ENCODE measurements at places on chromosomes 1 and 21.

GRCh38 chr1:78779831-78780230, 130.2 kb downstream of the IFI44 start:
- no peaks in the 10 kb centered on the region for H3K27me3 ChIP-seq
- no peak for DNase-seq
- no peak overlapping the region for H3K27ac ChIP-seq
- H3K4me1 ChIP-seq, result no peaks in the 10 kb centered on the region
- no peaks in the 10 kb centered on the region for H3K36me3 ChIP-seq
- H3K4me3 ChIP-seq, result no peak overlapping the region

DNA sequence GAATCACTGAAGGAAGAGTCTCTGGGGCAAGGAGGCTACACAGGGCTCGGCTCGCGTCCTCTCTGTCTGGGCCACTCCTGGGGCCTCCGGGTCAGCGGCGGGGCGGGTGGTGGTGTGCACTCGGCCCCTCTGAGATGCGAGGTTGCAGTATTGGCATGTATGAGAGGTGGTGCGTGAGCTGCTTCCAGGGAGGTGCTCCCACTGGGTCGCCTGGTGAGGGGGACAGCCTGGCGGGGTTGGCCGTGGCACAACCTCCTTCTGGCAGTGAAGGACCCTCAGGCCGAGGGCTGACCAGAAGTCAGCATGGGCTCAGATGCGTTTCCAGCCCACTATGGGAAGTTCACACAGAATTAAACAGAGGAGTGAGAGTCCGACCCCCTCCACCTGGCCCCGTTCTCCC, 38.5 kb upstream of the COL18A1 start:
- no peak overlapping the region for H3K27ac ChIP-seq
- no peak overlapping the region for H3K4me3 ChIP-seq
- peaks cover 20% of the 10 kb centered on the region for H3K4me1 ChIP-seq
- no peaks in the 10 kb centered on the region for H3K36me3 ChIP-seq
- DNase-seq, result no peak

- peak overlapping the region; percentile 98 for H3K4me3 ChIP-seq
- H3K27ac ChIP-seq, result peak overlapping the region; percentile 74
- H3K4me1 ChIP-seq, result peaks cover 2% of the 10 kb centered on the region
- H3K36me3 ChIP-seq, result no peaks in the 10 kb centered on the region
These were observed 539 bp downstream of the ANP32E start for GRCh38 chr1:150235294-150235851.

- H3K27me3 ChIP-seq, result no peaks in the 10 kb centered on the region
- H3K4me1 ChIP-seq, result peaks cover 2% of the 10 kb centered on the region
- H3K4me3 ChIP-seq, result no peak overlapping the region
- no peak overlapping the region for H3K27ac ChIP-seq
- DNase-seq, result no peak
These were observed 8.5 kb upstream of the USP1 start for GRCh38 chr1:62428351-62428750.

- no peak overlapping the region for H3K4me3 ChIP-seq
- H3K36me3 ChIP-seq, result no peaks in the 10 kb centered on the region
- peaks cover 1% of the 10 kb centered on the region for H3K27me3 ChIP-seq
- H3K4me1 ChIP-seq, result 0 out of 2 replicates have a peak, but pooled peaks cover 3% of the 10 kb centered on the region
These were observed 12.3 kb upstream of the TRIM17 start for GRCh38 chr1:228429007-228429406.

- H3K27ac ChIP-seq, result no peak overlapping the region
- H3K36me3 ChIP-seq, result no peaks in the 10 kb centered on the region
- no peaks in the 10 kb centered on the region for H3K4me1 ChIP-seq
These were observed 325.1 kb downstream of the BRINP2 start for GRCh38 chr1:177495878-177496277.

DNA sequence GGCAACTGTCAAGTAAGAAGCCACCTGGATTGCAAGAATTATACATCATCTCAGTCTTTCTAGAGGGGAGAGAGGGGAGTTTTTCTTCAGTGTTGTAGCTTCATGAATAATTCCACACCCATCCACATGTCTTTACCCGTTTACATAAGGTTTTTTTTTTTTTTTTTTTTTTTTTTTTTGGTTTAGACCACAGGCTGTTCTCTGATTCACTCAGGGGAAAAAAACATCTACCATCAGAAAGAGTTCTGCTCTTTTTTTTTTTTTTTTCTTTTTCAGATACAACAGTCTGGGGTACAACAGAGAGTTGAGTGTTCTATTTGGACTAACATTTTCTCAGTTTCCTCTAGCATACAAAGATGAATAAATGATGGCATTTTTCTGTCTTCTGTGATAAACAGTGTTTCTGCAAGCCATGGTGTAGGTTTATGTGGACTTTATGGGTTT, 4.9 kb upstream of the KIF14 start:
- no peak overlapping the region for H3K4me3 ChIP-seq
- H3K36me3 ChIP-seq, result no peaks in the 10 kb centered on the region
- H3K4me1 ChIP-seq, result no peaks in the 10 kb centered on the region

- no peaks in the 10 kb centered on the region for H3K4me1 ChIP-seq
- H3K27me3 ChIP-seq, result no peaks in the 10 kb centered on the region
- DNase-seq, result no peak
- no peak overlapping the region for H3K27ac ChIP-seq
- H3K4me3 ChIP-seq, result no peak overlapping the region
- H3K36me3 ChIP-seq, result no peaks in the 10 kb centered on the region
These were observed 15.8 kb upstream of the WNT4 start for GRCh38 chr1:22158654-22159053.

- H3K4me1 ChIP-seq, result peaks cover 6% of the 10 kb centered on the region
- no peak overlapping the region for H3K27ac ChIP-seq
- DNase-seq, result no peak
- peaks cover 1% of the 10 kb centered on the region for H3K27me3 ChIP-seq
These were observed 144.1 kb upstream of the C8B start for GRCh38 chr1:57109883-57110282.

DNA sequence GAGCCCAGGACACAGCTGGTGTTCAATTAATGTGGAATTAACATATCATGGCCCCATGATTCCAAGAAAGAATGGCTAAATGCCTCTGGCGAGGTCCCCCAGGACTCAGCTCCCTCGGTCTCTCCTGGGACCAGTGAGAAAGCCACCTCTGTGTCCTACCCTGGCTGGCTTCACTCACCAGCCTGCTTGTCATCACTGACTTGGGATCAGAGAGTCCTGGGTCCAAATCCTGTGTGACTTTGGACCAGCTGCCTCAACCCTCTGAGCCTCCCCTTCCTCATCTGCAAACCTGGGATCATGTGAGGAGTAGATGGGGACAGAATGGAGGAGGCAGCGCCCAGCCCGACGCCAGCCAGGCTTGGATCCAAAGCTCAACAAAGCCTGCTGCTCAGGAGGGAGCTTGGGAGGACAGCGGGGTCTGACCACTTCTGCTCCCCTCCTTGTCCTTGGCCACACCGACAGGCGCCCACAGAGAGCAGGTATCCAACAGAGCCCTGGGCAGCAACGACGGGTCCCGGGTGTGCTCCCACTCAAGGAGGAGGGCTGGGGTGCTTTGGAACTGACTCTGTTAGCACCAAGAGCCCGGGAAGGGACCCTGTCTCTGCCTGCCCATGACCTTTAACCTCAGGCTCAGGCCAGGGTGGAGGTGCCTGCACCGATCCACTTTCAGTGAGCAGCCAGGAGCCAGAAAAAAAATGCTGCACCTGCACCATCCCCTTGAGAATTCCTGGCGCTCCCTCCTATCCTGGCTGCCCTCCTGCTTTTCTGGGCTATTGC, 3.2 kb downstream of the SH2D5 start:
- peaks cover 2% of the 10 kb centered on the region for H3K27me3 ChIP-seq
- no peaks in the 10 kb centered on the region for H3K36me3 ChIP-seq
- H3K4me1 ChIP-seq, result peaks cover 5% of the 10 kb centered on the region
- H3K27ac ChIP-seq, result no peak overlapping the region

- no peaks in the 10 kb centered on the region for H3K4me1 ChIP-seq
- no peak for DNase-seq
- H3K27ac ChIP-seq, result no peak overlapping the region
- H3K27me3 ChIP-seq, result no peaks in the 10 kb centered on the region
- H3K36me3 ChIP-seq, result no peaks in the 10 kb centered on the region
These were observed 12.6 kb downstream of the PKP1 start for GRCh38 chr1:201295861-201296260.

GRCh38 chr1:9610548-9610947, 21.8 kb downstream of the TMEM201 start:
- DNase-seq, result peak; percentile 39
- peaks cover 10% of the 10 kb centered on the region for H3K36me3 ChIP-seq
- no peak overlapping the region for H3K4me3 ChIP-seq
- H3K4me1 ChIP-seq, result no peaks in the 10 kb centered on the region
- no peaks in the 10 kb centered on the region for H3K27me3 ChIP-seq

GRCh38 chr1:44775930-44776729, 790 bp downstream of the RPS8 start:
- peak overlapping the region; percentile 85 for H3K27ac ChIP-seq
- H3K27me3 ChIP-seq, result no peaks in the 10 kb centered on the region
- peaks cover 3% of the 10 kb centered on the region for H3K4me1 ChIP-seq

GRCh38 chr21:41195311-41195710, 27.4 kb downstream of the BACE2 start:
- no peak for DNase-seq
- no peaks in the 10 kb centered on the region for H3K36me3 ChIP-seq
- H3K4me1 ChIP-seq, result no peaks in the 10 kb centered on the region
- no peak overlapping the region for H3K4me3 ChIP-seq
- H3K27ac ChIP-seq, result no peak overlapping the region
- H3K27me3 ChIP-seq, result no peaks in the 10 kb centered on the region

- peaks cover 10% of the 10 kb centered on the region for H3K4me1 ChIP-seq
- no peaks in the 10 kb centered on the region for H3K27me3 ChIP-seq
- no peaks in the 10 kb centered on the region for H3K36me3 ChIP-seq
- peak overlapping the region; percentile 96 for H3K27ac ChIP-seq
- H3K4me3 ChIP-seq, result peak overlapping the region; percentile 76
These were observed 81.1 kb upstream of the AK4 start for GRCh38 chr1:65066766-65067490.

GRCh38 chr1:100145116-100145515, 12.2 kb downstream of the TRMT13 start:
- DNase-seq, result no peak
- peaks cover 4% of the 10 kb centered on the region for H3K4me1 ChIP-seq
- H3K4me3 ChIP-seq, result no peak overlapping the region
- H3K27me3 ChIP-seq, result no peaks in the 10 kb centered on the region
- peaks cover 64% of the 10 kb centered on the region for H3K36me3 ChIP-seq

DNA sequence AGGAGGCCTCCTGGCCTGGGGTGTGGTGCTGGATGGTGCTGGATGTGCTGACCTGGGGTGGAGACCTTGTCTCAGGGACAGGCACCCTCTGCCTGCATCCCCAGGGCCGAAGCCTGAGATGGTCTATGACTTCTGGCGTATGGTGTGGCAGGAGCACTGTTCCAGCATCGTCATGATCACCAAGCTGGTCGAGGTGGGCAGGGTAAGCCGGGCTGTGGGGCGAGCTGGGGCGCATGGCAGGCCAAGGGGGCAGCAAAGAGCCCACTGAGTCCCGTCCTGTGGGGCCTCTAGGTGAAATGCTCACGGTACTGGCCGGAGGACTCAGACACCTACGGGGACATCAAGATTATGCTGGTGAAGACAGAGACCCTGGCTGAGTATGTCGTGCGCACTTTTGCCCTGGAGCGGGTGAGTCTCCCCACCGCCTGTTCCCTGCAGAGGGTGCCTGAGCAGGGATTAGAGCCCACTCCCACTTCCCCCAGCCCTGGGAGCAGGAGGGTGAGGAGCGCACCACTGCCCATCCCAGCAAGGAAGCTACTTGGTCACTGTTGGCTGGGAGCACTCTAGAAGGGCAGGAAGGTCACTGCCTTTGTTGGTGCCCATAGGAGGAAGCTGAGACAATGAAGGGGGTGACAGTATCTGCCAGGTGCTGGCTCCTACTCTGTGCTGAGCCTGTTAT, 75.2 kb downstream of the PTPRU start:
- no peak overlapping the region for H3K27ac ChIP-seq
- no peaks in the 10 kb centered on the region for H3K27me3 ChIP-seq
- DNase-seq, result no peak
- H3K4me1 ChIP-seq, result no peaks in the 10 kb centered on the region
- no peak overlapping the region for H3K4me3 ChIP-seq
- H3K36me3 ChIP-seq, result no peaks in the 10 kb centered on the region

DNA sequence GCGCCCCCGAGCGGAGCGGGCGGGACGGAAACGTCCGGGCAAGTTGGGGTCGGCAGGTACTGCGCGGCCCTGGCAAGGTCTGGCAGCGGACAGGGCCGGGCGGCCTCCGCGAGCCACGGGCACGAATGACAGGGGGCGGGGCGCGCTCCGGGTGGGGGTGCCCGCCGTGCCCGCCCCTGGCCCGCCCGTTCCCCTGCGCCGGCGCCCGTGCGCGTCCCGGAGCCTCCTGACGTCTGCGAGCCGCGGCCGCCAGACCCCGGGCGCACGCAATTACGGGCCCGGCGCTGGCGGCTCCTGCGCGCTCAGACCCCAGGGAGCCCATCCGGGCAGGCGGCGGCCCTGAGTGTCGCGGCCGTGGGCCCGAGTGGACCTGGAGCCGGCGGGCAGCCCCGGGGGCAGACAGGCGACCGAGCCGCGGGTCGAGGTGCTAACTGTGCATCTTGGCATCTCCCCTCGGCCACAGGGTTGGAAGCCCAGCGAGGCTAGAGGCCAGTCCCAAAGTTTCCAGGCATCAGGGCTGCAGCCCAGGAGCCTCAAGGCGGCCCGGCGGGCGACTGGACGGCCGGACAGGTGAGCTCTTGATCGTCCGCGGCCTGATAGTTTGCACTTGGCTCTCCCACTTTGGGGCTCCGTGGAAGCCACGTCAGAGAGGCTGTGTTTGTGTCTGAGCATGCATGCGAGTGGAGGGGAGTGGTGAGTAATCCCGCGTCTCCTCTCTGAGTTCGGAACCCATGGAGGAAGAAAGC, 918 bp downstream of the MIB2 start:
- peak overlapping the region; percentile 91 for H3K4me3 ChIP-seq
- no peak for DNase-seq
- H3K27ac ChIP-seq, result peak overlapping the region; percentile 100
- H3K36me3 ChIP-seq, result no peaks in the 10 kb centered on the region
- H3K27me3 ChIP-seq, result no peaks in the 10 kb centered on the region

DNA sequence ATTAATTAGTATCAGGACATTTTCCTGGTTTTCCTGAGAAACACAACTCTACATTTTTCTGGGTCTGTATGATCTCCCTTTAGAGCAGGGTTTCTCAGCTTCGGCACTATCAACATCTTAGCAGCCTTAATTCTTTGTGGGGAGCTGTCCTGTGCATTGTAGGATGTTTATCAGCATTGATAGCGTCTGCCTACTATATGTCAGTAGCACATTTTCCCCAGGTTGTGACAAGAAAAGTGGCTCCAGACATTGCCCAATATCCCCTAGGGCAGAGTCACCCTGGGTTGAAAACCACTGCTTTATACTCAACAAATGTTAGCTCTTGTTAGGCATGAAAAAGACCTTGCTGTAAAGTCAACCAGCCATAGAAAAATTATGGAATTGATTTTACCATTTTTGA, 195.1 kb upstream of the FMN2 start:
- H3K27me3 ChIP-seq, result no peaks in the 10 kb centered on the region
- H3K27ac ChIP-seq, result no peak overlapping the region
- DNase-seq, result no peak
- H3K36me3 ChIP-seq, result no peaks in the 10 kb centered on the region
- H3K4me1 ChIP-seq, result no peaks in the 10 kb centered on the region
- no peak overlapping the region for H3K4me3 ChIP-seq

- H3K27ac ChIP-seq, result no peak overlapping the region
- no peaks in the 10 kb centered on the region for H3K27me3 ChIP-seq
- H3K4me3 ChIP-seq, result no peak overlapping the region
- no peak for DNase-seq
- peaks cover 22% of the 10 kb centered on the region for H3K4me1 ChIP-seq
These were observed 82.1 kb upstream of the F3 start for GRCh38 chr1:94623560-94624148.

GRCh38 chr1:68974447-68974846, 477.6 kb upstream of the DEPDC1 start:
- no peak for DNase-seq
- H3K27me3 ChIP-seq, result no peaks in the 10 kb centered on the region
- no peak overlapping the region for H3K27ac ChIP-seq
- H3K36me3 ChIP-seq, result no peaks in the 10 kb centered on the region
- peaks cover 17% of the 10 kb centered on the region for H3K4me1 ChIP-seq

Measured in H1 (cell line).